ENCODE measurements at places on chromosomes 3 and 15.

GRCh38 chr3:102441832-102442231 is 7.0 kb downstream of the ZPLD1 start:
- no peak for DNase-seq

DNA sequence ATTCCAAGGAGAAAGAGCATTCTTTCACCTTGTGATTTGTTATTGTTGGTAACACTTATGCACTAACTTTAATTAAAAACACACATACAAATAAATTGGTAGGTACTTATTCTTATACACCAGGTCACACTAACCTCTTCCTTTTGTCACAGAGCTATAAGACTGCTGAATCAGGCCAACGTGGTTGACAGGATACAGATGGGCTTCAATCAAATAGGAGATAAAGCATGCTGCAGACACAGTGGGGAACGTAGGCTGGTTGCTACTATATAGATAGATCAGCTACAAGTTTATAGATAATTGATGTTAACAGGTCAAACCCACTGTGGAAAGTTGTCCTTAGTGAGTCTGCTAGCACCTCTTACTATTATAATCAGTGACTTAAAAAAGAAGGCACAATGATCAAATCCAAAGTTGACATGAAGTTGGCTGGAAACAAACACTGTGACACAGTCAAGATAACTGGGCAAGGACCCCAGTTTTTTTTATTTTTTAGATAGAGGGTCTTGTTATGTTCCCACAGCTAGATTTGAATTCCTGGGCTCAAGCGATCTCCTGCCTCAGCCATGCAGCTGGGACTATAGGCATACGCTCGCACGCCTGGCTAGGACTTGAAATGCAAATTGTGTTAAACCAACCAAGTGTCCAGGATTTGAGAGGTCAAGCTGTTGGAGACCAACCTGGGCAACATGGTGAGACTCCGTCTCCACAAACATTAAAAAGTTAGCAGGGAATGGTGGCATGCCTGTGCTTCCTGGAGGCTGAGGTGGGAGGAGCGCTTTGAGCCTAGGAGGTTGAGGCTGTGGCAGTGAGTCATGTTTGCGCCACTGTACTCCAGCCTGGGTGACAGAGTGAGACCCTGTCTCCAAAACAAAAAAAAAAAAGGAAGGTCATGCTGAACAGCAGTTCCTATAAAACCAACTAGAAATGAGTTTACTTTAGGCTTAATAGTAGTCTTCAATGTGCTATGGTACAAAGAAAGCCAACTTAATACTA is 97.9 kb upstream of the MEX3B start:
- no peak for DNase-seq

DNA sequence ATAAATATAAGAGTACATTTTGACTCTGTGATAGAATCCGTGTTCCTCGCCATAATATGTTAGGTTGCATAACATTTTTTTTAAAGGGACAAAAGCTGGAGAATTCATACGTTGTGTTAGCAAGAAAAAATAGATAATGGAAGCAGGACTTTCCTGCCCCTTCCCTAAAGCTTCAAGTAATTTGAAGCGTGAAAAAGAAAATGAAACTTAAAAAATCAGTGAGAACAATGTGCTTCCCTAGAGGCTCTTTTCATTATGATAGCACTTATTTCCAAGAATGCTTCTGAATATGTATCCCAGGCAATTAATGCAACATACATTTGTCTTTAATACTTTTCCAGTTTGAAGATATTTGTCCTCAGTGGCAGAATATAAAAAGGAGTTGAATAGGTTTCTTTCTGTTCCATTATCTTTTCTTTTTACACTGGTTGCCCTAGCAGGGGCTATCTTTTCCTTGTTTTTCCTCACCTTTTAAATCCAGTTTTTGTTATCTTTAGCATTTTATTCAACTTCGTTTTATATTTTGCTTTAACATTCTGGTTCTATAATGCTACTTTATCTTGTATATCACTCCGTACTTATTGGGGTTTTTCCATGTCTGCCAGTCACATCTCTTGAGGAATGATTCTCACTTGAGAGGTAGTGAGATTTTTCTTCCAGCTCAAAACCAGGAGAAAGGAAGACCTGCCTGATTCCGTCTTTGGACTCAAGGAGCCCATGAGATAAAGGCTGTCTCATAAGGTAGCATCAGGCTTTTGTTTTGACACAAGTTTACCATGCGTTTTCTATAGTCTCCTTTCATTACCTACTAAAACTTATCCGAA is 113.8 kb downstream of the MBNL1 start:
- DNase-seq = no peak

GRCh38 chr15:74340150-74340549 is 27.3 kb downstream of the CYP11A1 start:
- no peak for DNase-seq

GRCh38 chr15:75025548-75026260 is 2.3 kb downstream of the PPCDC start:
- no peak for DNase-seq

GRCh38 chr3:151002003-151002981 is 29.8 kb upstream of the CLRN1 start:
- no peak for DNase-seq

Measured in NCI-H2171 (cell line).